ENCODE measurements at places on chromosomes 1 and 21. TPM values are rescaled to one million over a fixed set of nuclear protein-coding genes. Genes with fewer than 3 reads are reported as not detected.
A peak's percentile ranks its signal among the peaks of the same experiment; 100 is the strongest.

DNA sequence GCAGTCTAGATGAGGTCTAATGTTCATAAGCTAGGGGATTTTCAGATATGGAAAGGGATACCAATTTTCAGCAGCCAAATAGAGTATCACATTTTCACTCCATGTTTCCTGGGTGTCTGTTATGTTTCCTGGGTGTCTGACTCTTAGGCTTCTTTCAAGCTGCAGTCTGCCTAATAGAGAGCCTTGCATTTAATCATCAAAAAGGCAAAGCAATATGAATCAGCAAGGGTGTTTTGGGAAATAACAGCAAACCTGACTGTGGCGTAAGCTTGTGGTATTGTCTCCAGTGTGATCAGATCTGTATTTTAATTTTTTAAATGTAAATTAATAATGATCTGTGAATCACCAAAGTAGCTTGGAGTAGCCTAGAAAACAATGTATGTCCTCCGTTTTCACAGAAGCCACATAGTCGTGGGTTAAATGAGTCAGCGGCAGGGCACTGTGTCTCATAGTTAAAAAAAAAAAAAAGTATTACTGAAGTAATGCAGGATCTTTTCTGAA, 10.4 kb downstream of the LGALS8 start:
- peaks cover 27% of the 10 kb centered on the region for H3K36me3 ChIP-seq
- no peaks in the 10 kb centered on the region for H3K27me3 ChIP-seq
- H3K27ac ChIP-seq = no peak overlapping the region

Gene ITSN1
- total RNA-seq = 1.5 TPM

Gene PRAMEF5
- not detected for total RNA-seq

Gene OR2L8
- total RNA-seq = not detected

GRCh38 chr21:32917362-32918135, 108.2 kb upstream of the OLIG2 start:
- no peak for DNase-seq
- no peak overlapping the region for H3K27ac ChIP-seq
- no peaks in the 10 kb centered on the region for H3K36me3 ChIP-seq

Gene OR2L5
- total RNA-seq = not detected

DNA sequence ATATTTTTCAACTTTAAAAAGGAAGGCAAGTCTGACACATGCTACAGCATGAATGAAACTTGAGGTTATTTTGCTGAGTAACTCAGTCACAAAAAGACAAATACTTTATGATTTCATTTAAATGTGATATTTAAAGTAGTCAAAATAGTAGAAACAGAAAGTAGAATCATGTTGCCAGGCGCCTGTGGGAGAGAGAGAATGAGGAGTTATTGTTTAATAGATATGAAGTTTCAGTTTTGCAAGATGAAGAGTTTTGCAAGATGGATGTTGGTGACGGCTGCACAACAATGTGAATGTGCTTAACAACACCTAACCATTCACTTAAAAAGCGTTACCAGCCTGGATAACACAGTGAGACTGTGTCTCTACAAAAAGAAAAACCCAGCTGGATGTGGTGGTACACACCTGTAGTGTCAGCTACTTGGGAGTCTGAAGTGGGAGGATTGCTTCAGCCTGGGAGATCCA, 20.7 kb upstream of the ATP1A1 start:
- no peak overlapping the region for H3K4me3 ChIP-seq
- H3K36me3 ChIP-seq = no peaks in the 10 kb centered on the region
- DNase-seq = no peak
- no peak overlapping the region for H3K27ac ChIP-seq
- H3K27me3 ChIP-seq = no peaks in the 10 kb centered on the region

Gene HIVEP3
- 35.2 TPM for total RNA-seq

Gene SLC35D1
- 12.9 TPM for total RNA-seq

DNA sequence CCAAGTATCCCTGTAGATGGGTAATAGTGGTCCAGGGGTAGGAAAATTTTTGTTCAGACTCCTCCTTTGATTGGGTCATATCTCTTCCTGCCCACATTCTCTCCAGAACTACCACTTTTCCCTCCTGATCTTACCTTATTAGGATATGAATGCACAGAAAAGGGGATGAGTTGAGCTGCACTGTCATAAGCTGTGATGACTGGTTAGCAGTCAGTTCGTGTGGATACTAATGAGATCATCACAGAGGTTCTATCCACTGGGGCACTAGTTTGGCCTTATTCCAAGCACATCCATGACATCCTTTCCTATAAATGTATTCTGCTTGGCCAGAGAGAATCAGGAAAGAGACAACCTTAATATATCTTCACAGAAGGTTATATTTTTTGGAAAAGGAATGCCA, 22.1 kb upstream of the TBX15 start:
- DNase-seq = no peak
- no peaks in the 10 kb centered on the region for H3K36me3 ChIP-seq
- peaks cover 14% of the 10 kb centered on the region for H3K4me1 ChIP-seq
- H3K4me3 ChIP-seq = no peak overlapping the region
- peaks cover 33% of the 10 kb centered on the region for H3K27me3 ChIP-seq

Gene SLC2A5
- not detected for total RNA-seq

DNA sequence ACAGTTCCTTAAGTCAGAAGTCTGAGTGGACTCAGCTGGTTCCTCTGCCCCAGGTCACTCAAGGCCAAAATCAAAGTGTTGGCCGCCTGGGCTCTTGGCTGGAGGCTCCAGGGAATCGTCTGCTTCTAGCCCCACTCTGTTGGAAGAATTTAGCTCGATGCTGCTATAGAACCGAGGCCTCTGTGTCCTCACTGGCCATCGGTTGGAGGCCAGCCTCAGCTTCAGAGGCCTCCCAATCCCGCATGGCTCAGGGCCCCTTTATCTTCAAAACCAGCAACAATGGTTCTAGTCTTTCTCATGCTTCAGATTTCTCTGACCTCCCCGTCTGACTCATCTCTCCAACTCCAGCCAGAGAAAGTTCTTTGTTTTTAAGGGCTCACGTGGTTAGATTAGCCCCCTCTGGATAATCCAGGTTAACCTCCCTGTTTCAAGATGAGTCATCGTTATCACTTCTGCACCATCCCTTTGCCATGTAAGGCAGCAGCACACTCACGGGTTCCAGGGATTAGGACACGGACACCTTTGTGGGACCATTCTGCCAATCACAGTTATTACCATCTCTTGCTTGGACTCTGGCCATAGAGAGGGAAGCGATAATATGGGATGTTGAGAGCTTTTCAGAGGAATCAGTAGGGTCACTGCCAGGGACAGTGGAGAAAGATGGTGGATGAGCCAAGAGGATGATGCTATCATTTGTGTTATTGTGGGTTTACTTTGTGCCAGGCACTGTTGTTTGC, 13.6 kb downstream of the FHAD1 start:
- no peaks in the 10 kb centered on the region for H3K36me3 ChIP-seq
- no peak for DNase-seq
- H3K27ac ChIP-seq = no peak overlapping the region
- peaks cover 12% of the 10 kb centered on the region for H3K4me1 ChIP-seq
- H3K27me3 ChIP-seq = no peaks in the 10 kb centered on the region
- no peak overlapping the region for H3K4me3 ChIP-seq

GRCh38 chr1:38670544-38671122, 188.9 kb downstream of the RRAGC start:
- H3K4me1 ChIP-seq = no peaks in the 10 kb centered on the region
- H3K4me3 ChIP-seq = no peak overlapping the region
- H3K27me3 ChIP-seq = no peaks in the 10 kb centered on the region

GRCh38 chr1:153336650-153337049, 12.0 kb downstream of the PGLYRP4 start:
- H3K4me1 ChIP-seq = peaks cover 7% of the 10 kb centered on the region
- H3K27ac ChIP-seq = no peak overlapping the region
- no peaks in the 10 kb centered on the region for H3K27me3 ChIP-seq
- no peaks in the 10 kb centered on the region for H3K36me3 ChIP-seq
- DNase-seq = no peak

DNA sequence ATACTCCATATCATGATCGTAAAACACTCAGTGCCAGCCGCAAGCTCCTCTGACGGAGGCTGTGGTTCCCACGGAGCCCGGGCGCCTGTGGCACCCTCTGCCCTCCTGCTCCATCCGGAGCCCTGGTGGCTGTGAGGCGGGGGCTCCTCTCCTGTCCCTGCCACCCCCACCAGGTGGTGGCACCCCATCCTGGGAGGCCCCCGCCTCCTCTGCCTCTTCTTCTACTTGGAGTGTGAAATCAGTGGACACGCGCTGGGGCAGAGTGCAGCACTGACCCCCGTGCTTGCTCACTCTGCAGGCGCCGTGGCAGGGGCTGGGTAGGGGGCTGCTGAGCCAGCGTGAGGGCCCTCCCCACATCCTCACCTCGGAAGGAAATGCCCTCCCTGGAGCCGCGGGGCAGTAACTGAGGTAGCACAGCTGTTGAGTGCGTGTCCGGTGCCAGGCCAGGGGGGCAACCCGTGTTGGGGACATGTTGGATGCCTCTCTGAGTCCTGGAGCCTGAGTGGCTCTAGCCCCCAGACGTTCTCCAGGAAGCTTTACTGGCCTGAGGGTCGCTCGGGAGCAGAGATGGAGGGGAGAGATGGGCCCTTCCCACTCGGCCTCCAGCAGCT, 58.7 kb upstream of the ABCG1 start:
- no peak overlapping the region for H3K4me3 ChIP-seq
- peak; percentile 33 for DNase-seq

- H3K27ac ChIP-seq = no peak overlapping the region
- H3K36me3 ChIP-seq = no peaks in the 10 kb centered on the region
- no peak for DNase-seq
- peaks cover 3% of the 10 kb centered on the region for H3K27me3 ChIP-seq
- H3K4me1 ChIP-seq = peaks cover 9% of the 10 kb centered on the region
These were observed 248.4 kb downstream of the RHOU start for GRCh38 chr1:228983661-228984060.

DNA sequence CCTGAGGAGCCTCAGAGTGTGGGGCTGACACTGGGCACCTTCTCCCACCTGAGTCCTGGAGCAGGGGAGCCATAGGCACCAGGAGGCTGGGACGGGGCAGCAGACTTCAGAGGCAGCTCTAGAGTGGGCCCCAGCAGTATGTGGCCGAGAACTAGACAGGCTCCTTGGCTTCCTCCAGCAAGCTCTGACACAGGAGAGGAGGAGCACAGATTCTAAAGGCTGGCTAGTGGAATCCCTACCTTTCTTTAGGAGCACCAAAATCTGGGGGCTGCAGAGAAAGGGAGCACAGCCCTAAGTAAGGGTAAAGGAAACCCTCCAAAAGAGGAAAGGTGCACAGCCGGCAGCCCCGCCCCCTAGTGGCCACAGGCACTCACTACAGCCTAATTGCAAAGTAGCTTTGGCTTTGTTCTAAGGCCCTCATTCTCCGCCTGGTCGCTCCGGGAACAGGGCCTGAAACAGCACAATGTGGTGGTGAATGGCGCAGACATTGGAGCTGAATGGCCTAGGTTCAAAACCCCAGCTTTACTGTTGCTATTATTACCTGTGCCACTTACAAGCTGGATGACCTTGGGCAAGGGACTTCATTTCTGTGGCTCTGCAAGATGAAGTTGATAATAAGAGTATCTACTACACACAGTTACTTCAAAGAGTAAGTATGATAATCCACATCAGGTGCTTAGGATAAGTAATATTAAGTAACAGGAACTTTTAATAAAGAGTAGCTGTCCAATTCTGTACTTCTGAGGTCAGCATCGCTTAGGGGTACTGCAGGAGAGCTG, 8.8 kb upstream of the GUCA2A start:
- H3K27ac ChIP-seq = no peak overlapping the region
- H3K27me3 ChIP-seq = no peaks in the 10 kb centered on the region
- no peak overlapping the region for H3K4me3 ChIP-seq
- no peaks in the 10 kb centered on the region for H3K4me1 ChIP-seq
- H3K36me3 ChIP-seq = no peaks in the 10 kb centered on the region

DNA sequence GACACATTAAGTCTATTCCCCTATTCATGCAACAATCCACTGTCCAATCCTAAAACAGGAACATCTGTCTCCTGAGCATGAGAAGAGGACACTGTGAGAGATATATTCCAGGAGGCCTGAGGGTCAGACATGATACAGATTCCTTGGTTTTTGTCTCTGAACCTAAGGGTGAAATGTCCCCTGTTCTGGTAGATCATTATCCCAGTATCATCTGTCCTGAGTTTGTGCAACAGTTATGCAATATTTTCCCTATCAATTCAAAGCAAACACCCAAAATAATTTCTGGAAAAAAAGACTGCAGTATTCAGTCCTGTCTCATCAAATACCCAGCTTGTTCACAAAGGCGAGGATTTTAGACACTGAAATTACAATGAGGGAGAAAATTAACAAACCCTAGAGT, 61.4 kb downstream of the PRKAB2 start:
- H3K4me1 ChIP-seq = no peaks in the 10 kb centered on the region
- no peaks in the 10 kb centered on the region for H3K36me3 ChIP-seq
- no peak for DNase-seq
- no peak overlapping the region for H3K27ac ChIP-seq

GRCh38 chr1:44705938-44706337, 25.0 kb downstream of the RNU5D-1 start:
- H3K27ac ChIP-seq = no peak overlapping the region
- peaks cover 7% of the 10 kb centered on the region for H3K4me1 ChIP-seq
- no peaks in the 10 kb centered on the region for H3K36me3 ChIP-seq

DNA sequence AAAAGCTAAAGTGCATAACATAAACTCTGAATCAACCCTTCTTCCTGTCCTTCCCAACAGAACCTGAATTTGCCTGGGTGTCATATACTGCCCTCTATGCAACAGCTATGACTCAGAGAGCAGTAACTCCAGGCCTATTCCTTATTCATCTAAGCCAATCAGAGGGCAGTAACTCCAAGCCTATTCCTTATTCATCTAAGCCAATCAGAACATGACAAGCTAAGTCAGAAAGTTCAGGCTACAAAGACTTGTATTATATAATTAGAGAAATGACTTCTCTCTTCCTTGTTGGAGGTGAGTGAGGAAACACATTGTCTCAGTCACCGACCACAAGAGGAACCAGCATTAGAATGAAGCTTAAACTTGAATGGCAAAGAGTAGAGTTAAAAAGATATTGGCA, 26.2 kb upstream of the TADA1 start:
- H3K27ac ChIP-seq = no peak overlapping the region
- no peaks in the 10 kb centered on the region for H3K27me3 ChIP-seq
- peak; percentile 7 for DNase-seq

- peak overlapping the region; percentile 14 for H3K4me3 ChIP-seq
- H3K27me3 ChIP-seq = no peaks in the 10 kb centered on the region
- H3K36me3 ChIP-seq = no peaks in the 10 kb centered on the region
- H3K27ac ChIP-seq = peak overlapping the region; percentile 41
- peaks cover 24% of the 10 kb centered on the region for H3K4me1 ChIP-seq
These were observed 2.3 kb downstream of the LDLRAD2 start for GRCh38 chr1:21814241-21814918.

Gene CNIH3
- total RNA-seq = 5.4 TPM

DNA sequence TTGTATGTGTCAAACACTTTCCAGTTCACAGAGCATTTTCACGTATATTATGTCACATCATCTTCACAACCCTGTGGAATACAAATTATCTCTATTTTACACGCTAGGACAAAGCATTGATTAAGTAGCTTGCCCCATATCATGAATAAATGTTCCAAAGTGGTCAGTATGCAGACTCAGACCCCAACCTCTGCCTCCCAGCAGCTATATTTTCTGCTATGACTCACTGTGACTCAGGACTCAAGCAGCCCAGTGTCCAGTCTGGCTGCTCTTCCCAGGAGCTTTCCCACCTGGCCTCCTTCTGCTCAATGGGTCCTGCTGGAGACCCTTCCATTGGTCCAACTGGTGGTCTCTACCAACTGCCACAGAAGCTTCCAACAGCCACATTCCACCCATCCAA, 56.0 kb upstream of the RAP1A start:
- H3K27me3 ChIP-seq = no peaks in the 10 kb centered on the region
- H3K4me1 ChIP-seq = no peaks in the 10 kb centered on the region
- no peak for DNase-seq
- no peaks in the 10 kb centered on the region for H3K36me3 ChIP-seq
- H3K4me3 ChIP-seq = no peak overlapping the region
- no peak overlapping the region for H3K27ac ChIP-seq

Gene C1orf87
- not detected for total RNA-seq

Data from natural killer cell (primary cell).